Upper lobe of left lung (tissue), 6 donors: ENCODE measurements at places on chromosomes 1 and 21. TPM values are rescaled to one million over a fixed set of nuclear protein-coding genes. Genes with fewer than 3 reads are reported as not detected.

Gene C1QA
- total RNA-seq: 180 TPM

Gene AMIGO1
- total RNA-seq: 9.3 TPM

GRCh38 chr1:93605812-93606512, 75.7 kb downstream of the BCAR3 start:
- no peak for DNase-seq

DNA sequence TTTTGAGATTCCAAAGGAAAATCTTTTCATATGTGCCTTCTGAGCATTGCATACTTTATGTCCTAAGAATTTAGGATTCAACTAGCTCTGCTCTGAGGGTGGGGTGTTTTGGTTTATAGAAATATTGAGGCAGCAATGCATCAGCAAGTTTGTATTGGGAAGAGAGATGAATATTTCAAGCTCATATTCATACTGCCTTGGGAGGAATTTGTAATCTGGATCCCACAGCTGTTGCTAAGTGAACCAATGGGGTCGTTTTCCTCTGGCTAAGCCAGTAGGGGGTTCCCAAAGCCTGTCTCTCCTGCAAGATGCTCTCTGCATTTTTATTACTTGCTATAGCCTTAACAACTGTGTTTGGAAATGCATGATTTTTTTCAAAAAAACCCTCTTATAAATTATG, 130.6 kb downstream of the SNX7 start:
- no peak for DNase-seq

GRCh38 chr1:206812471-206812870, 40.2 kb upstream of the IL10 start:
- DNase-seq: no peak

DNA sequence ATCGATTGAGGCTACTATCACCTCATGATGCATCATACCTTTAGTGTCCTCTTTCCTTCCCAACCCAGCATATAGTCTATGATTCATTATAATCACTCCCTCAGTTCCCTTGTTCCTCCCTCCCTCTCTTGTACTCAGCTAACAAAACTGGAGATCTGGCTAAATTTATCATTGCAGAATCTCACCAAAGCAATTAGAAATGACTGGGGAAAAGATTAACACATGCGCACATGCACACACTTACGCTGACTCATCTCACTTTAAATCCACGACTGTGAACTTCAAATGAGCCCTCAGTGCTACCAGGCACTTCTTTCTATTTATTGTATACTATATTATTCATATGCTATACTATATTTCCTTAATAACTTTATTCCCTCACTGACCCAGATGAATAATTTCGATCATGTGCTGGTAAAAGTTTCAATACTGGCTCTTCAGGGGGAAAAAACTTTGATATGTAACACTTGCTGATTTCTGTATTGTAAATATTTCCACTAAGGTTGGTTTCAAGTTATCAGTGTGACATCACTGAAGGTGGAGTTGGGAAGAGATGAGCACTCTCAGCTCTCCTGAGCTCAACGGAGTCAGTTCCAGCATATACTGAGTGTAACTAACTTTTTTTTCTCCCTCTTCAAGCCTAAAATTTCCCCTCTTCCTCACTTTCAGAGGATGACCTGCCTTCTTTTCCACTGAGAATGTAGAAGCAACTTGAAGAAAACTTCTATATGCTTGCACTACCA, 613.7 kb upstream of the B3GALT2 start:
- no peak for DNase-seq

DNA sequence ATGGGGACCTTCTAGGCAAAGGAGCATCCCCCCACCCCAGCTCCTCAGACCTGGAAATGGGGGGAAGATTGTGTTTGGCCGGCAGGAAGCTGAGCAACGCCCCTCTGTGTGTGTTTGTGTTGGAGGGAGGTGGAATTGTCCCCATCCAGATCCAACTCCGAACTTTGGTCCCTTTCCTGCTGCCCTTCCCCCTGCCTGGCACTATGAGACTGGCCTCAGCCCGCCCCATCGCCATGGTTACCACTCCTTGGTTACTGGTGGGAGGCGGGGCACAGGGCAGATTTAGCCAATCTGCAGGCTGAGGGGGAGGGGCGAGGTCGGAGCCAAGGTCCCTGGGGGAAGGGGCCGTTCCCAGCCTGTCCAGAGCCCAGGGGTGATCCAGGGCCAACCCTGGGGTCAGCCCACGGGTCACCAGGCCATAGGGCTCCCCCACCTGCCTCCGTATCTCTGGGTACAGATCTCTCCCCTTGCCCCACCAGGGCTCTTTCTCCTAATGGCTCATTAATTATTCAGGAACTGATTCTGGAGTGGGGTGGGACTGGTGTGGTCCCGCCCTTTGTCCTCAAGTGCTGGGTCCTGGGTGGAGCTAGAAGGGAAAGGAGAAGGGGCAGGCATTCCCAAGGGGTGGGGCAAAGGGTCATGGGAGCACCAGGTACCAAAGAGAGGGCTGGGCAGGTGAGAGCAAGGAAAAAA, 15.2 kb downstream of the PTPRF start:
- DNase-seq: no peak

- DNase-seq: no peak
Measured at GRCh38 chr1:29531596-29531995, 295.3 kb downstream of the PTPRU start.
